LoVo (cell line): ENCODE measurements at places on chromosomes 11 and 22.

GRCh38 chr11:120590472-120590871, 78.9 kb downstream of the GRIK4 start:
- no peak for DNase-seq

GRCh38 chr11:73029403-73029802, 112.7 kb downstream of the FCHSD2 start:
- DNase-seq = no peak

- DNase-seq = peak; percentile 76
Measured at GRCh38 chr22:22195265-22196017, 49.1 kb upstream of the VPREB1 start.

GRCh38 chr22:34904486-34904885, 161.5 kb upstream of the ISX start:
- DNase-seq = no peak

DNA sequence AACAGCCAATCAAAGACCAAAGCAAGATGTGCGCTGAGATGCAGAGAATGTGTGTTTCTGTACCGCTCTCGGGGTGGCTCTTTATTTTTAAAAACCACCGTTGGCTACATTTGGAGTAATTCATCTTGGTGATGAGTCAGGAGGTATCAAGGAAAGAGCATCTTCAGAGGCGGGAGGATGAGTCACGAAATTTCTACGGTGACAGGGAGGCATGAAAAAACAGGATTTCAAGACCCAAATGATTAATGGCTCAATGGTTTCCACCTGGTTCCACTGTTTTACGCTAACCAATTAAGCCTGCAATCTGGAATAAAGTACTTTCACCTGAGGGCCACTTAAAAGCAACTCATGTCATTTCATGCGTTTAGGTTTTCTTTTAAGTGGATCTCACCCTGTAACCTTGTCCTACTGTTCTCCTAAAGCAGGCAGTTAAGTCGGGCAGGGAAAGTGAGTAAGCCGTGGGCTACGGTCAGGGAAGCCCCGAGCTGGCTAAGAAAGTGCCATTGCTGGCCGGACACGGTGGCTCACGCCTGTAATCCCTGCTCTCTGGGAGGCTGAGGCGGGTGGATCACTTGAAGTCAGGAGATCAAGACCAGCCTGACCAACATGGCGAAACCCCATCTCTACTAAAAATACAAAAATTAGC, 74.6 kb downstream of the CELSR1 start:
- DNase-seq = no peak

- DNase-seq = no peak
Measured at GRCh38 chr11:10436224-10436623, 18.8 kb upstream of the AMPD3 start.

DNA sequence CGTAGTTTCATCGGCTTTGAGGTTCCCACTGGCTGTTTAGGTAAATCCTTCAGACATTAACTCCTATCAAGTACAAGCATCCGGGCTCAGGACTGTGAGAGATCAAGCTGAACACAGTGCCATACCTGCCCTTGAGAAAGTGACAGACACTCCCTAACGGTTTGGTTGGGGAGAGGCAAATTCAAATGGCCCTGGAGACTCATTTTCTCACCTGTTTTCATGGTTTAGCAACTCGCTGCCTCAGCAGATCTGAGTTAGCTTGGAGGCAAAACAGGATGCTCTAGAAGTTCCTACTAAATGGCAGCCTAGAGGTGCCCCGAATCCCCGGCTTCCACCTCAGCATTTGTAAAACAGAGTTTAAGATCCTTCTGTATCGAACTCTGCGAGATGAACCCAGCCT, 3.6 kb upstream of the FBXO3 start:
- no peak for DNase-seq

DNA sequence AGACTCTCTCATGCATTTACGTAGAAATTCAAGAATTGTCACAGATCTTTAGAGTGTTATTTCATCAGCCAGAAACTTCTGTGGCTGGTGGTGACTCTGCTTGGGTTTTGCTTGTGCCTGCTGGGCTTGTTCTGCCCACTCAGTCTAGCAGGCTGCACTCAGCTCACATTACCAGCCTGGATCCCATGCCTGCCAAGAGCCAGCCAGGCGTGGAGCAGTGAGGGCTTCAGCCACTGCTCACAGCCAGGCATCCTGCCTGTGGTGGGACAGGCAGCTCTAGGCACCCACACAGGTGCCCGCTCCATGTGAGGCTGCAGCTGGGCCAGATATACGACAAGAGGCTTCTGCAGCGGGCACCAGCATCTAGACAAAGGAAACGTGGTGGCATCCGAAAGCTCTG, 1213.3 kb upstream of the RAG2 start:
- no peak for DNase-seq

- no peak for DNase-seq
Measured at GRCh38 chr22:22928666-22929380, 41.2 kb downstream of the IGLL5 start.

DNA sequence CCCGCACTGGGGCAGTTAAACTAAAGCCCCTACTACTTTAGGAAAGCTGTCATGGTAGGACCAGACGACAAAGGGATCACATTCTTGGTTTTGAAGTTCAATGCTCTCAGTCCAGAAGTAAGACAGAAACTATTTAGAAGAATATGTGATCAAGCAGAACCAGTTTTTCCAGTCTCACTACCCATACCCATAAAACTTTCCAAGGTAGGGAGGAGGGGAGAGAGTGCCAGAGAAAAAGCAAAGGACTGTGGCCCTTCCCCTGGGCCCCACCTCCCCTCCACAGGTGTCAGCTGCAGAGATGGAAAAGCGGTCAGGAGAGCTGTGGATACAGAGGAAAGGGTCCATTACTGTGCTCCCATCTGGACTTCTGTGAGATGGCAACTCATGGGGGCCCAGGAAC, 587.1 kb downstream of the SOX6 start:
- peak; percentile 40 for DNase-seq

- no peak for DNase-seq
Measured at GRCh38 chr22:37112084-37112728, 2.7 kb upstream of the TMPRSS6 start.

DNA sequence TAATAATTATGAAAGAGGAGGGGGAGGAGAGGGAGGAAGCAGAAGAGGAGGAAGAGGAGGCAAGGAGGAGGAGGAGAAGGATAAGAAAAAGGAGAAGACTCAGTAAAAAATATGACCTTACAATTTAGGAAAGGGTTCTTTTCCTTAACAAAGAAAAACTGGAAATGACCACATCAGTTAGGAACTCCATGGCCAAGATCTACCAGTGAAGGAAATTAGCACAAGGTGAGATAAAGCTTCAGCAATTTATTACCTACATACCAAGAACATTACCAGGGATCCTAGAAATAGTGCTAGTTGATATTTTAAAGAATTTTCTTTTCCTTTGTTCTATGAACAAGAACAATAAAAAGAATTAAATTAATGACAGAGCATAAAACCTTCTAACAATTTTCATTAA, 172.7 kb downstream of the LRRC4C start:
- DNase-seq = no peak

GRCh38 chr11:78742430-78742829, 167.8 kb upstream of the NARS2 start:
- peak; percentile 64 for DNase-seq

- peak; percentile 63 for DNase-seq
Measured at GRCh38 chr11:116471608-116472256, 301.1 kb downstream of the BUD13 start.
